ENCODE measurements at places on chromosomes 12 and 14. TPM values are rescaled to one million over a fixed set of nuclear protein-coding genes. Genes with fewer than 3 reads are reported as not detected.
A peak's percentile ranks its signal among the peaks of the same experiment; 100 is the strongest.

- no peak for DNase-seq
Observed at GRCh38 chr12:106049546-106049945, 89.2 kb downstream of the NUAK1 start.

- no peak for DNase-seq
Observed at GRCh38 chr12:32765906-32766305, 10.2 kb upstream of the YARS2 start.

Gene TTC6
- total RNA-seq, result not detected

GRCh38 chr14:81396113-81396512 lies 4.0 kb downstream of the STON2 start:
- DNase-seq, result no peak

Gene KRT79
- total RNA-seq, result 1.7 TPM

GRCh38 chr14:68685419-68686204 lies 107.3 kb downstream of the ZFP36L1 start:
- DNase-seq, result no peak

- no peak for DNase-seq
Observed at GRCh38 chr14:34537677-34538009, 1.9 kb downstream of the EAPP start.

Gene TPH2
- total RNA-seq, result not detected

- DNase-seq, result no peak
Observed at GRCh38 chr12:132191715-132192553, 47.7 kb downstream of the NOC4L start.

GRCh38 chr12:126201981-126202537 lies 1136.8 kb downstream of the AACS start:
- DNase-seq, result no peak

DNA sequence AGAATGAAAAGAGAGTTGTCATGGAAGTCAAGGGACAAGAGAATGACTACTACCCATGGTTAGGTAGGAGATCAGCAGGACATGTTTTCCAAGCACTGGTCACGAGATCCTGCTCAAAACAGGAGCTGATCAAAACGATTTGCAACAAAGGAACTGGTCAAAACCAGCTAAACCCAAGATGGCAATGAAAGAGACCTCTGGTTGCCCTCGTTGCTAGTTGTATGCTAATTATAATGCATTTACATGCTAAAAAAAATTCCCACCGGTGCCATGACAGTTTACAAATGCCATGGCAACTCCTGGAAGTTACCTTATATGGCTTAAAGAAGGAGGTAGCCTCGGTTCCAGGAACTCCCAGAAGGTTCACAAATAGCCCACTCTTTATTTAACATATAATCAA lies 95.0 kb upstream of the OTX2 start:
- no peak for DNase-seq

Gene TAS2R42
- total RNA-seq, result not detected

DNA sequence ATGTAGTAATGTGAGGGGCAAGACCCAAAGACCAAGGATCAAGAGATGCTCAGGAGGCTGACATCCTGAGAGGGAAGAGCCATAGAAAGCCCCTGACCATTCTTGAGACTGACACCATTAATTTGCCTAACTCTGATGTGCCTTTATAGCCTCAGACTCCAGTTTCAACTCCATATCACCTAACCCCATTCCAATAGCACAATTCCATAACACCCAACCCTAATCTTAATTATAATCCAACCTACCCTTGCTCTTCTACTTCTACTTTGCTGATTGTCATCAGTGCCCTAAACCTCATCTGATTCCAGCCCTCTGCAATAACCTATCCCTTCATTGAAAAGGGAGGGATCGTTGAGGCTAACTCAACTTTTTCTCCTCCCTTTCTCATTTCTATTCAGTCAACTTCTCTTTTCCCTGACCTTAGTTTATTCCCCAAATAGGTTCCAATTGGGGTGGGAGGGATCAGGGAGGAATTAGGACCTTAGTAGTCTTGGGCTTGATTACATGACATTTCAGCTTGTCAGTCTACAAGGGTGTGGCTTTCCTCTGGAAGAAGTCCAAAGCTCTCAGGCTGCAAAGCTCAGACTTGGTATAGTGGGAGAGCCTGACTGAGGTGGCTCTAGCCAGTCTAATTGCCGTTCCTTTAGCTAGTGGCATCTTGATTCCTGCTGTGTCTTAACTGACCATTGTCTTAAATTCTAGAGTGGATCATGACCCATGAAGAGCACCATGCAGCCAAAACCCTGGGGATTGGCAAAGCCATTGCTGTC lies 3.1 kb downstream of the PFKM start:
- DNase-seq, result no peak

GRCh38 chr14:90087433-90087832 lies 25.6 kb downstream of the KCNK13 start:
- peak; percentile 28 for DNase-seq

DNA sequence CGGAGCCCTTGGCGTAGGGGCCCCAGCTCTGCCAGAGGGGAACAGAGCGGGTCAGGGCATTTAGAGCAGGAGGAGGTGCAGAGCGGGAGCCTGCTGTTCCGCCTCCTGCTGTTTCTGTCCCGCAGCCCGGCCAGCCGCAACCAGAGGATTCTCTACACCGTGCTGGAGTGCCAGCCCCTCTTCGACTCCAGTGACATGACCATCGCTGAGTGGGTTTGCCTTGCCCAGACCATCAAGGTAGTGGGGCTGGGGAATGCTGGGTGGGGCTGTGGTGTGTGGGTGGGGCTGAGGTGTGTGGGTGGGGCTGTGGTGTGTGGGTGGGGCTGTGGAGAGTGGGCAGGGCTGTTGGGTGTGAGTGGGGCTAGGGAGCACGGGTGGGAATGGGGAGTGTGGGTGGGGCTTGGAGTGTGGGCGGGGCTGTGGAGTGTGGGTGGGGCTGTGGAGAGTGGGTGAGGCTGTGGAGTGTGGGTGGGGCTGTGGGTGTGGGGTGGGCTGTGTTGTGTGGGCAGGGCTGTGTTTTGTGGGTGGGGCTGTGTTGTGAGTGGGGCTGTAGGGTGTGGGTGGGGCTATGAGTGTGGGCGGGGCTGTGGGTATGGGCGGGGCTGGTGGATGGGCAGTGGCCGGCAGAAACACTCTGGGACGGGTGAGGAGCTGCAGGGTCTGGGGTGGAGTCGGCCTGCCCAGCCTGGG lies 8.0 kb downstream of the ASPG start:
- DNase-seq, result no peak

GRCh38 chr12:78189656-78190055 lies 359.0 kb downstream of the NAV3 start:
- DNase-seq, result no peak

GRCh38 chr12:116027551-116027821 lies 250.0 kb downstream of the MED13L start:
- no peak for DNase-seq

Gene SPRYD4
- total RNA-seq, result 2.3 TPM

GRCh38 chr12:122081697-122082221 lies 3.2 kb downstream of the MLXIP start:
- DNase-seq, result no peak

Gene SLC17A8
- total RNA-seq, result not detected

Gene KCNK13
- total RNA-seq, result 0.28 TPM

- DNase-seq, result no peak
Observed at GRCh38 chr12:70936203-70936813, 15.8 kb upstream of the PTPRR start.

Measured in omental fat pad (tissue), 4 donors.